Neural progenitor cell (in vitro differentiated cells): ENCODE measurements at places on chromosomes 12 and 14.

- no peak for DNase-seq
These were observed 123.4 kb downstream of the TTC7B start for GRCh38 chr14:90692826-90693225.

- DNase-seq = no peak
These were observed 7.7 kb downstream of the GNPTAB start for GRCh38 chr12:101823039-101823438.

DNA sequence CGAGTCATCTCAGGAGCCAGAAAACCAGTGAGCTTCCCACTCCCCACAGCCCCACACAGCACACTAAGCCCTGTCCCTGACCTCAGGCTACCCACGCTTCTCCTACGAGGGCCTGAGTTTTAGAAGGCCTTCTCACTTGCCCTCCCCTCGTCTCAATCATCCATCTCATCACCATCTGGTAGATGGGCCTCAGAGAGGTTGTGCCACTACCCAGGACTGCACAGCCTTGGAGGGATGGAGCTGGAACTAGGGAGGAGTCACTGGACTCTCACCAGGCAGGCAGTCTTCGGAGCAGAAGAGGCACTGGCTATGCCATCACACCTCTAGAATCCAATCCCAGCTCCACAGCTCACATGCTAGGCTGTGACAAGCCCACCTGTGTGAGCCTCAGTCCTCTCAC lies 52.3 kb downstream of the ITPK1 start:
- DNase-seq = no peak

DNA sequence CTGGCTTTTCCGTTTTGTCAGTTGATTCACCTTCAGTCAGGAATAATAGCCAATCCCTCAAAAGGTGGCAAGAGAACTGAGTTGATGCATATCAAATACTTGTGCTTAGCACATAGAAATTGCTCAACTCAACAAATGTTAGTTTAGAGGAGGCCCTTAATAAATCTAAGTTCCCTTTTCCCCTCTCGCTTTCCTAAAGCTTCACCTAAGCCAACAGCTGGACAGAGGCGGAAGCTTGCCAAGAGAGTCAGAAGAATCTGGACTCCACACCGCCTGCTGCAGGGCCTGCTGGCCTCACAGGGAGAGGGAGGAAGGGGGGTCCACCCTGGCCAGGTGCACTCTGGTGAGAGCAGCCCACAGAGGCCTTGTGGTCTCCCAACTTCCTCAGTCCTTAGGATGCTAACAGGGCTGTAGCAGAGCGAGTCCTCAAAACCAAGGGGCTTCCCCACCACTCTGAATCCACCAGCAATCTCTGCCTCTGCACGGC lies 213.1 kb downstream of the CHST11 start:
- no peak for DNase-seq

DNA sequence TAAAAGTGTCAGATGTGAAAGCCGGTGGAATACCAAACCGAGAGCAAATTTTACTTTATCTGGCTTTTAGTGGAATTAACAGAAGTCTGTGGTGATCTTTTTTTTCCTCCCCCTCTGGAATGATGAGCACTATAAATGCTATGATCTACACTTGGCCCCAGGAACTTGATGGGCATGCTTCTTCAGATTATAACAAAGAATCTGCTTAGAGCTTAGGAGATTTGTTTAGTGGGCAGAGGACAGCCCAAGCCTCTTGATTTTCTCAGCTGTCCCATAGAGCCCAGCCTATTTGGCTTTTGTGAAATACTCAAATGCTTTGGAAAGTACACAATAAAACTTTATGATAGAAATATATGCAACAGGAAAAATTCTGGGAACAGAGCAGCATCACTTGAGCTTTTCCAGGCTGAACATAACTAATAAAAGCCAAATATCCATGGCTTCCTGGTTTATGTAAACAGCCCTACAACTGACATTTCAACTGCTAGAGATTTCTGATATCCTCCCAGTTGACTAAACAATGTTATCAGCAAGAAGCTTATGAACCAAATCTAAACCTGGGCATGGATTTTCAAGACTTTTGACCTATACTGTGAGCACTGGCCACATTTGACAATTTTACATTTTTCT lies 149.6 kb downstream of the PLXNC1 start:
- no peak for DNase-seq

- no peak for DNase-seq
These were observed 614 bp upstream of the ARF6 start for GRCh38 chr14:49892301-49892635.

- no peak for DNase-seq
These were observed 221.7 kb upstream of the GRIP1 start for GRCh38 chr12:66900616-66901015.

DNA sequence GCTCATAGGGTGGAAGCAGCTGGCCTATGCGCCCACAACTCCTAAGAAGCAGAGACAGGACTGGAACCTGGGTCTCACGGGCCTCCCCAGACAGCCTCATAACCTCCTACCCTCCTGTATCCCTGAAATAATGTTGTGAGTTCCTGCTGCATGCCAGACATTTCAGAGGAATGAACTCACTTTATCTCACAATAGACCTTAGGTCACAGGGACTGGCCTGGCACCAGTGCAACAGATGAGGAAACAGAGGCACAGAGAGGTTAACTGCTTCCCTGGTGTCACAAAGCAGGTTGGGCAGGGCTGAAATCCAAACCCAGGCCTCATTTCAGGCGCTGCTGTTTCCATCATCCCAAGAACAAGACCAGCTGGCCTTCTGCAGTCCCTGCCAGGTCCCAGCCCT lies 5.3 kb downstream of the PHETA1 start:
- no peak for DNase-seq

DNA sequence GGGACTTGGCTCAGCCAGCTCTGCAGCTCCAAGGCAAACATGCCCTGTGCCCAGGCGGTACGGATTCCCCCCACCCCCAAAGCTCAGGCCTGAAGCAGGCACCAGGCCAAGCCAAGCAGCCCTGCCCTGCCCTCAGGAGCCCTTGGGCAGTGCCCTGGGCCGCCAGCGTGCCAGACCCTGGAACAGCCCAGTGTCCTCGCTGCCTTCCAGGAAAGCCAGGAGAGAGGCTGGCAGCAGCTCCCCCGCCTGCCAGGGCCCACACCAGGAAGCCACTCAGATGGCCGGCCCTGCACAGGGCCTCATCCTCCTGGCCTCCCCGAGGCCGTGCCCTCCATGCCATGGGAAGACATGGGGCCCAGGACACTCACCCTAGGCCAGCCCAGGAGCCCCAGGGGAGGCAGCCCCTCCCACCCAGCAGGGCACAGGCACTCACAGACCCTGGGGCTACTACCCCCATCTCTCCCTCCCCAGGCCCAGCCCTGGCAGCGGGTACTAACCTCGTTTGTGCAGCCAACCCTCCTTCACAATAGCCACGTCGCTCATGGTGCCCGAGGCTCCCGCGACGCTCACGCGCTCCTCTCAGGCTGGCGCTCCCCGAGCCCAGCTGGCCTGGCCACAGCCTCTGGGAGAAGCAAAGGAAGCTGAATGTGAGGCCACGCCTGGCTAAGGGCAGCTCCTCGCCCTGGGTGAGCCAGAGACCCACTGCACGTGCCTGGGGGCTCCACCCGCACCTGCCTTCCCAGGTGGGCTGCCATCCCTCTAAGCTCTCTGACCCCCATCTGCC lies 3.3 kb downstream of the AKT1 start:
- DNase-seq = no peak

GRCh38 chr14:64234877-64235651 lies 59.1 kb downstream of the ESR2 start:
- no peak for DNase-seq

DNA sequence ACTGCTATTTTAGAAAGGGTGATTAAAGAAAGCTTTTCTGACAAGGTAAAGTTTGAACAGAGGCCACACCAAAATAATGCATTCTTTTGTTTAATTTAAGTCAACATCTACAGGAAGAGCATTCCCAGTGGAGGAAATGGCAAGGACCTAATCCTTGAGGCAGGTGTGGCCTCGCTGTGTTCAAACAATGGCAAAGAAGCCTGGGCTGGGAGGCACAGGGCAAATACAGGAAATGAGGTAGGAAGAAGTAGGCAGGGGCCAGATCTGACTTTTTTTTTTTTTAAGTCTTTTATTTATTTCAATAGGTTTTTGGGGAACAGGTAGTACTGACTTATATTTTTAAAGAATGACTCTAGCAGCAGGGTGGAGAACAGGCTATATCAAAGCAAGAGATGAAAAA lies 53.5 kb downstream of the ARMH4 start:
- DNase-seq = peak; percentile 4

- no peak for DNase-seq
These were observed 20.5 kb downstream of the CINP start for GRCh38 chr14:102342238-102342637.

DNA sequence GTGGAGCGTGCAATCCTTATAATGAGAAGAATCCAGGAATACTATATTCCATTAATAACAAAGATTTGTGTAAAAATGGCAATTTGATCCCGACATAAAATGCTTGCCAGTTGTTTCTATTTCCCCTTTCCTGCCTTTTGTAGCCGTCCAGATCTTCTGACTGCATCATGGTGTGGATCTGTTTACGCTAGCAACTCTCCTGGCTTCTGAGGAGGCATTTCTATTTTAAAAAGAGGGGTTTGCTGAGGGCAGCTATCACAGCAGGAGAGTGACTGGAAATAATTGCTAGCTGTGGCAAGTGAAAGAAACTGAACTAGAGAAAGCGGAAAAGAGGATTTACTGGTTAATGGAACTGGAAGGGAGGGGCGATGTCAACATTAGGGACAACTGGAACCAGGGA lies 145.6 kb downstream of the ATP23 start:
- DNase-seq = peak; percentile 28

DNA sequence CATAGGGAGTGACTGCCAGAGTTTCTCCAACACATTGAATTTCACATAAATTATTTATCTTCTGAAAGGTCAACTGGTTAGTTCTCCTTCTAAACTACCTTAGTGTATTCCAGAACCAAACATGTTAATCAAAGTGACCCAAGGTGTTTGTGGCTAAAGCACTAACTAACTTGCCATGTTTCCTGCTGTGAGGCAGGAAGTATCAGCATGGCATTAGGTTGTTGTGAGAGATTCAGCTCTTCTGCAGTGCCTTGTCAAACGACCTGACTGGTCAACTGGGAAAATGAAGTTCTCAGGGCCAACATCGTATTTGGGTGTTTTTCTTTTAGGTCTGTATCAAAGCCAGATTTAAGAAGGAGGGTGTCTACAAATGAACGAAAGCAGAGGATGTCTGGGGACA lies 448.1 kb downstream of the APAF1 start:
- no peak for DNase-seq

DNA sequence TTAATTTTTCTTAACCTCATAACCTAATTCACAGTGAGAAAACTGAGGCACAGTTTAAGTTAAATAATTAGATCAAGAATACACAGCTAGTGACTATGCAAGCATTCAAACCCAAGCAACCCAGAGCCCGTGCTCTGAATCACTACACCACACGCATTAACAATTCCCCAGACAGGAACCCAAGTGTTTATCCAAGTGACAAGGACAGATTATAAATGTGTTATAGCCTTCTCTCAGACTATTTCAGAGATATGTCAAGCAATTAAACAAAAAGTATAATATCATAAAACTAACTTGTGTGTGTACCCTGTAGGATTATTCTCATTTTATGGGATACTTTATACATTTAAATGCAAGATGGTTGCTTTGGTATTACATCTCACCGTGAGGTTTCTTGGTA lies 43.8 kb downstream of the MED13L start:
- DNase-seq = no peak

DNA sequence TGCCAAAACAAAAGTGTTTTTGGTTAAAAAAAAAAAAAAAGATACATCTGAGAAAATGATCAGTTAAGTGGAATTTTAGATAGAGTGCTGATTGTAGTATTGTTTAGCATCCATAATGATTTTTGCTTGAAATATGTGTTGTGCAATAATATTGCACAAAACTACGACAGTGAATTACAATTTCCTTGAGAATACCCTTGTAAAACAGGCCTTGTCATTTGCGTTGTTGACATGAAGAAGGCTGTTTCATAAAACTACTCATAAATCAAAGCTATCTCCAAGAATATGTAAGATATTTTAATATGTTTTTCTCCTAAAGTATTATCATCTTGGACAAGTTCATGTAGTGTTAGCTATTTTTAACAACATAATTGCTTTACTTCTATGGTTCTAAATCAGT lies 1077.0 kb downstream of the LRFN5 start:
- no peak for DNase-seq

GRCh38 chr12:107105410-107105703 lies 12.0 kb upstream of the CRY1 start:
- no peak for DNase-seq
